Memory B cell (primary cell): ENCODE measurements at places on chromosomes 6 and 20.

DNA sequence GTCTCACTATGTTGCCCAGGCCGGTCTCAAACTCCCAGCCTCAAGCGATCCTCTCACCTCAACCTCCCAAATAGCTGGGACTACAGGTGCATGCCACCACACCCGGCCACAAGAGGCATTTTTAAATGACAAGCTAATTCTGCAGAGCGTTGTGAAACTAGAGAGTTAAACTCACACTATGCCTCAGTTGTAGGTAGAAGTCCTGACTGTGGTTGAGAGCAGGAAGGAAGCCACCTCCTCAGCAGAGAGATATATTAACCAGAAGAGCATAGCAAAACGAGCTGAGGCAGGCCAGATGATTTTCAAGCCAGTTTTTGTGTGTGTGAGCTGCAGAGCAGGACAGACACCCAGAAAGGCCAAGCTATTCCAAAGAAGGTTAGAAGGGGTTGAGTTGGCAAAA is 150.3 kb downstream of the MBOAT1 start:
- no peak for DNase-seq

- DNase-seq = no peak
Measured at GRCh38 chr6:150297327-150298029, 71.3 kb upstream of the IYD start.

DNA sequence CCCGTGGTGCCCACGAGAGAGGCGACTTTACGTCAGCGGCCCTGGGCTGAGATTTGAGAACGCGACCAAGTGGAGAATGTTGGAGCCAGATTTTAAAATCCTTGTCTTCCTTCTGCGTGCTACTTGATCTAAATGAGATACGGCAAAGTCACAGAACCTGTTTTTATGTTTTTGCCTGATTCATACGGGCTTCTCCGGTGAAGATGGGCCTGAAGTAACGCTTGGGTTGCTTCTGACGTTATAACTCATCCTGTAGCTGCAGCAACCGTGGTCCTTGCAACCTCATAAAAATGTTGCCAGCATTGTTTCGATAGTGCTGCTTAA is 462 bp upstream of the SLC35B3 start:
- DNase-seq = no peak

GRCh38 chr20:49483696-49484123 is 1.2 kb upstream of the KCNB1 start:
- DNase-seq = no peak

DNA sequence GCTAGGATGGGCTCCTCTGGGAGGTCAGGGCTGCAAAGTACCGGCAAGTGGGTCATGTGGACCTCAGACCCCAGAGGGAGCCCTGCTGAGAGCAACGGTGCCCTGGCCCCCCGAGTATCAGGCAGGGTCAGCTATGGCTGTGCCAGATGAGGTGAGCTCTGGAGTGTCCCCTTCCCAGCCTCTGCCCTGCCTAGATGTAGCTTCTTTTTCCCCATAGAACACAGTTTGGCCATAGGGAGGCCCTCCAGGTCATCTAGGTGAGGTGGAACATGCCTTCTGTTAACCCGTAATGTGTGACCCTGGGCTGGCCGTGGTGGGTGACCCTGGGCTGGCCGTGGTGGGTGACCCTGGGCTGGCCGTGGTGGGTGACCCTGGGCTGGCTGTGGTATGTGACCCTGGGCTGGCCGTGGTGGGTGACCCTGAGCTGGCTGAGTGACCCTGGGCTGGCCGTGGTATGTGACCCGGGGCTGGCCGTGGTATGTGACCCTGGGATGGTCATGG is 21.2 kb upstream of the PCMTD2 start:
- no peak for DNase-seq

GRCh38 chr6:151096255-151096612 is 143.5 kb upstream of the AKAP12 start:
- no peak for DNase-seq

DNA sequence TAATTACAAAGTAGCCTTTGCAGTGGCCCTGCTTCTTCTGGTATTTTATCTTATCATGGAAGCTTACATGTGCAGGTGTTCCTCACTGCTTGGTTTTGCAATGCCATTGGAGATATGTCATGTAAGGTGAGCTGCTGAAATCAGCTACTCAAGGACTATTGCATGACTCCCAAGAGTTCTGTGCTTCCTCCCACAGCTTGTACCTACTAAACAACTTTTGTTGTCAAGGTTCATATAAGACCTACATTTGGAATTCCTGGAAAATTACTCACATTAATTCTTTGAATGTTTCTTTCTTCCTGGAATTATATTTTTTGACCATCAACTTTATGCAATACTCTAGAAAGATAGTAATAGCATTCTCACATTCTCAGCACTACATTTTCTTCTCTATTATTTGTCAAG is 427.5 kb upstream of the HSF2 start:
- DNase-seq = no peak

- no peak for DNase-seq
Measured at GRCh38 chr6:137832110-137832509, 34.9 kb upstream of the TNFAIP3 start.

GRCh38 chr6:34508425-34508824 is 42.5 kb downstream of the PACSIN1 start:
- DNase-seq = no peak

DNA sequence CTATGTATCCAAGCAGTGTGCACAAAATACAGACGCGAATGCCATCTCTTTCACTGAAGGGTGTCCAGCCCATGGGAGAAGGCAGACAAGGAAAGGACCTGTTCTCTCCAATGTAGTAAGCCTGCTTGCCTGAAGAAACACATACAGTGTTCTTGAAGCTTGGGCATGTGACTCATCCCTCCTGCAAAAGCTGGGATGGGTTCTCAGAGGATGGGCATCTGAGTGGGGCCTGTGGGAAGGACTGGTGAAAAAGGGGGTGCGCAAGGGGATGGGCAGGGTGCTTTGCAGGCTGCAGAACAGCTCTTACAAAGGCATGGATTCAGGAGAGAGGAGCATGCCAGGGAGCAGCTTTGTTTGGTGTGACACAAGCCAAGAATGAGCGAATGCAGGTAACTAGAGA is 128.1 kb downstream of the FYN start:
- DNase-seq = no peak

- no peak for DNase-seq
Measured at GRCh38 chr20:6606651-6607050, 160.8 kb upstream of the BMP2 start.

DNA sequence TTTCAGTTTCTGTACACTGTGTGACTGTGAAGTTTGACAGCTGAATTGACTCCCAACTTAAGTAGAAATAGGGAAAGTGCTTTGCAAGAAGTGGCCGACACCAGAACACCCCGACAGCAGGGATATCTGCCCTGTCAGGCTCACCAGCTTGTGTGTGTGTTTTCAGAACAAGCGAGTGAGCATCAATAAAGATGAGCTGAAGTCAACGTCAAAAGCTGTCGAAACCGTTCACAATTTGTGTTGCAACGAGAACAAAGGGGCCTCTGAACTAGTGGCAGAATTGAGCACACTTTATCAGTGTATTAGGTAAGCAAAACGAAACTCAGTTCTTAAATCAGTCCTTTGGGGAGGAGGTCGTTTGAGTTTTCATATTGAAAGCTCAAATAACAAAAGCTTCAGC is 10.7 kb downstream of the NELFCD start:
- no peak for DNase-seq

DNA sequence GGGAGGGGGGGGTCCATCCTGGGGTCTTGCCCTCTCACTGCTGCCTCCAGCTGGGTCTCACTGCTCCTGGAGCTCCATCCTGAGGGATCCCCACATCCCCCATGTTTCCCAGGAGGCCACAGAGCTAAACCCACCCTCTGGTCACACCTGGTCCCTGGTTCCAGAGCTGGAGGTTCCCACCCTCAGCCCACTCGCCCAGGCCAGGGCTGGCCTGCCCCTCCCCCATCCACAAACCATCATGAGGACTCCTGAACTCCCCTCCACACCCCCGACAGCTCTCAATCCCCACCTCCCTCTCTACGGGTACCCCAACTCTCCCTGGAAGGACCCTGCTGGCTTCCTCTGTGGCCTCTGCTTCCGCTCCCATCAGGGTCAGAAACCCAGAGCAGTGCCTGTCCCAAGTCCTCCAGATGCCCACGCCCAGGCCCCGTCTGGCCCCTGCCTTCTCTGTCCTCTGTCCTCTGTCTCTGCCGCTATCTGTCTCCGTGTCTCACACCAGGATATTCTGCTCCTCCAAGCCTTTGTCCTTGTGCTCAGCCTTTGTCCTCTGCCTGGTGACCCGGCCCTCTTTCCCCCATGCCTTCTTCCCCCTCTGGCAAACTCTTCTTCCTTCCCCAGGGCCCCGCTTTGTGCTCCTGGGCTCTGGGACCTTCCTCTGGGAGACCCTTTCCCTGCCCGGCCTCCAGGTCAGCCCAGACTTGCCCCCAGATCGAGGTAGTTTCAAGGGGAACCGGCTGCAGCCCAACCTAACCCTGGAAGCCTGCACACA is 74.0 kb downstream of the SRC start:
- DNase-seq = no peak
